Esophagus mucosa (tissue), 1 donor: ENCODE measurements at places on chromosomes 1 and 21. TPM values are rescaled to one million over a fixed set of nuclear protein-coding genes. Genes with fewer than 3 reads are reported as not detected.

- peak; percentile 42 for ATAC-seq
These were observed 15.2 kb downstream of the ITPKB start for GRCh38 chr1:226723657-226724532.

DNA sequence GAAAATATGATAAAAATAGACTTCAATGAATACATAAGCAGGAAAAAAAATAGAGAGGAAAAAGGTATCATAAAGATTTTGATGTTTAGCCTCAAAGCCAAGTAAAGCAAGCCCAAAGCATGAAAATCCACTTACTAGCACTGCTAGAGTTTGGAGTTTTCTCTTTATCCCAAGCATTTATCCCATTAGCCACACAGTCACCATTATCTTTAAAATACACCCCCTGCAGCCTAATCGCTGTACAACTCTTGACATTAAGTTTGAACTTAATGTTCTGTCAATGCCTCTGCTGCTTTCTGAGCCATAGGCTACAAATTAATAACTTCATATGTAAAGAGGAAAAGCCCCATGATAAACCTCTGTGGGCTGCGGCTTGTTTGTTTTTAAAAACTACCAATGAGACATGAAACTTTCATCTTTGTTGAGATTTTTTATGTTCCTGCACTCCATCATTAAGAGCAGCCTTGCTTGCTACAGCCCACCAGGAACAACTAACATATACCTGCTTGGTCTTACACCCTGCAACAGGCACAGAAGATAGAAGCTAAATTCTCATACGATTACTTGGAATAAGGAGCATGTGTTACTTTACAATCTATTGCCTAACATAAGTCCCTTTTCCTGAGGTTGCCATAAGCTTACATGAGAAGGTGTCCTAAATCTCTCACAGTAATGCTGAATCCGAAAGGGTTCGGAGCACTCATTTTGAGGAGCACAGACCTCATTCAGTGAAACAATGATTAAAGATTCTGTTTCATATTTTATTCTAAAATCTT is 202.4 kb downstream of the SMYD3 start:
- no peak for ATAC-seq

IGSF21 gene
- total RNA-seq: not detected

DNA sequence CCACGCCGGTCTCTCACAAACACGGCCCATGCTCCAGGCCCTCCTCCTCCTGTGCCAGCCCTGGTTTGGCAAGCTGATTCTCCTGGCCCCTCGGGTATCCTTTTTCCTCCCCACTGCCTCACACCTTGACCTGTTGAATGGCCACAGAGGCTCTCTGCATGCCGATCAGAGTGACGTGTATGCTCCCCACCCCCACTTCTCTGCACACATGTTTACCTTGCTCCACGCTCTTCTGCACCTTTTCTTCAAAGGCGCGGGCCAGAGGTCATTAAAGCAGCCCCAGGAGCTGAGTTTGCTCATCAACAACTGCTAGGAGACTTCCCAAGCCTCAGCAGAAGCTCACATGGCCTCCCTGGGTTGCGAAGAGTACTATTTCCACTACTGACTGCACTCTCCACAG is 139.3 kb upstream of the EDN2 start:
- ATAC-seq: no peak

DNA sequence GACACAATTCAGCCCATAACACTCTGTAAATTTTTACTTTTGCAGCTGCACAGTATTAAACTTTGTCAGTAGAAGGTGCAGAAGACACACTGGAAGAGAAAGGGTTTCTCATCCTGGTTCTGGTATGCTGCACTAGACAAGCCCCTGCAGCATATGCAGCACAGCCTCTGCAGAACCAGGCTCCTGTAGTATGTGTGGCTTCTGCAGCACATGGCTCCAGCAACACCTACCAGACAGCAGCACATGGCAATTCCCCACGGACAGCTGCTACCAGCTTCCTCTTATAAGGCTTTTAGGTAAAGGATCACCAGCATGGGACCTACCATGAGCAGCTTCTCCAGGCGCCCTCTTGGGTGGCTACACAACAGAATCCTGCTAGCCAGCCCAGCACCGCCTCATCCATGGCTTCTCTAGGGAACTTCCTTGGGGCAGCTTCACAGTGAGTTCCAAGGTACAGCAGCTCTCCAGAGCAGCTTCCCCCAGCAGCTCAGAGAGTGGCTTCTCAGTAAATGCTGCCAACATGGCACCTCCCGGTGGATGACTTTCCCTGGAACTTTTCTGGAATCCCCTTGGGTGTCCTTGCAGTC is 534.4 kb upstream of the CXADR start:
- ATAC-seq: peak; percentile 19
